ENCODE measurements at places on chromosomes 6 and 20.

DNA sequence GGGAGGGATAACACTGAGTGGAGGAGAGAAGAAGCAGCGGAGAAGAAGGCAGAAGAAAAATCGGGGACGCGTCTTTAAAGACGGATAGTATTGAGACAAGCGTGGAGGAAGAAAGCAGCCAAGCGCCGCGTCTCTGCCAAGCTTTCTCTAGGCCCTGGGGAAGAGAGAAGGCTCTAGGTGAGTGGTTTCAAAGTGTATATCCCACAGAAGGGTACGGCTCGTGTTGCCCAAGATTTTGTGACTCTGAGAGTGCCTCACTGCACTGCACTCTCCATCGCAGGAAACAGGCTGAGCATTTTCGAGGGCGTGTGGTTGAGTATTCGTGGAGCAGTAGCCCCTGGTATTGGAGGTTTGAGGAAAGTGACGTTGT, 185.4 kb downstream of the TRIM27 start:
- no peak for DNase-seq

GRCh38 chr6:88512951-88513350, 346.8 kb upstream of the CNR1 start:
- DNase-seq: peak; percentile 11

GRCh38 chr6:142773859-142774648, 170.9 kb downstream of the HIVEP2 start:
- no peak for DNase-seq

DNA sequence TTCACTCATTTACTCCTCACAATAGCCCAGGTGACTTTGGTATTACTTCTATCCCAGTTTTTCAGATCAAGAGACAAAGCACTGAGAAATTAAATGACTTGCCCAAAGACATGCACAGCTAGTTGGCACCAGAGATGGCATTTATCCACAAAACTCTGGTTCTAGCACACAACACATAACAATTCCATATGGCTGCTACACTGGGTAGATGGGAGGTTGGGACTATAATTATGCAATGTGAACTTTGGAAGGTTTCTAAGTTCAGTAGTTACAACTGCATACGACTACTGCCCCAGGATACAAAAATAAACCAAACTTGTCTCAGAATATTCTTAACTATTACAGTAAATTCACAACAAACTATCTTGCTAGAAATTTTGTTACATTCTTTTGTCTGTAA, 54.2 kb upstream of the MLIP start:
- no peak for DNase-seq

DNA sequence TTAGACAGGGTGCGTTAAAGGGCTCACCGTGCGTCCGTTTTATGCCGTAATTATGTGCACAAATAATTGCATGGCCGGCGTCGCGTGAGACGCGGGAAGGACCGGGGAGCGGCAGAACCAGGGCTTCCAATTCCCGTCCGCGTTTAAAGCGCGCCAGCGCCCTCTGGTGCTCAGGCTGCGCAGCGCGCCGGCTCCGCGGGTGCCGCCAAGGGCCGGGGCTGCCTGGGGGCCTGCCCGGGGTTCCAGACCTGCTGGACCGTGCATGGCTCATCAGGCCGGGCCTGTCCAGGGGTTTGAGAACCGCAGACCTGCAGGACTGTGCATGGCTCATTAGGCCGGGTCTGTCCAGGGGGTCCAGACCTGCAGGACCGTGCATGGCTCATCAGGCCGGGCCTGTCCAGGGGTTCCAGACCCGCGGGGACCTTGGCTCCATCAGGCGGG, 369.0 kb downstream of the THBS2 start:
- peak; percentile 87 for DNase-seq

DNA sequence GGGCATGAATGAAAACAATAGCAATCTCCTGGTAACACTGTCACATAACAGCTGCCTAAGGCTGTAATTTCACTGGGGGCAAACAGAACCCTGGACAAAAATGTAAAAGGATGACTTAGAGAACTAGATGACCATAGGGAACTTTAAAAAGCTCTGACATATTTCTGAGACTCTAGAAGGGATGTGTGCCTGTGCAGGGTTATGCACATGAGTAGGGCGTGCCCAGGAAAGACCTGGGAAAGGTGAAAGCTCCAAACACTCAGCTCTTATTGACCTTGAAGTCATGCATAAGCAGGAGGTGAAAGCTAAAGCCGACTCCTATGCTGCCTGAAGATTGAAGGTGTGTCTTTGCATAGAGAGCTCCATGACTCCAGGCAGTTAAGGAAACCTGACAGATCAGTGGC, 118.4 kb upstream of the BTBD3 start:
- no peak for DNase-seq

GRCh38 chr6:103027271-103027931, 1633.9 kb downstream of the GRIK2 start:
- DNase-seq: no peak

GRCh38 chr20:19435316-19435715, 222.9 kb downstream of the SLC24A3 start:
- DNase-seq: no peak

GRCh38 chr20:44621325-44621724, 30.2 kb downstream of the ADA start:
- DNase-seq: no peak

GRCh38 chr20:53405139-53405538, 188.5 kb downstream of the ZNF217 start:
- no peak for DNase-seq

DNA sequence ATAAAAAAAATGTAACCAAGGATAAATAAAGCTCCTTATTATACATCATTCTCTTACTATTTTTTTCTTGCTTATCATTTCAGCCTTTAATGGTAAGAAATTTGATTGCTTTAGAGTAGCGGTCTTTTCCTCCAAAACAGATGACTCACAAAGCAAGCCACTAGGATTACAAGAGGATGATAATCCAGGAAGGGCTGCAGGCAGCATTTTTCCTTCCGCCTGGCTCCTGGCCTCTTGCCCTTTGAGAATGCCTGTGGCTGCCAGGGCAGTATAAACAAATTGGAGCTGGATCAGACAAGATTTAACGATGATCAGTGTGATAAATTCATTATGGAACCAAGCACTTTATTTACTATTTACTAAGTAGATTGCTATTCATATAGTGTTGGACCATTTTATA, 9.7 kb upstream of the FBXL4 start:
- peak; percentile 41 for DNase-seq

GRCh38 chr20:58646703-58647102, 4.4 kb upstream of the STX16 start:
- DNase-seq: no peak

DNA sequence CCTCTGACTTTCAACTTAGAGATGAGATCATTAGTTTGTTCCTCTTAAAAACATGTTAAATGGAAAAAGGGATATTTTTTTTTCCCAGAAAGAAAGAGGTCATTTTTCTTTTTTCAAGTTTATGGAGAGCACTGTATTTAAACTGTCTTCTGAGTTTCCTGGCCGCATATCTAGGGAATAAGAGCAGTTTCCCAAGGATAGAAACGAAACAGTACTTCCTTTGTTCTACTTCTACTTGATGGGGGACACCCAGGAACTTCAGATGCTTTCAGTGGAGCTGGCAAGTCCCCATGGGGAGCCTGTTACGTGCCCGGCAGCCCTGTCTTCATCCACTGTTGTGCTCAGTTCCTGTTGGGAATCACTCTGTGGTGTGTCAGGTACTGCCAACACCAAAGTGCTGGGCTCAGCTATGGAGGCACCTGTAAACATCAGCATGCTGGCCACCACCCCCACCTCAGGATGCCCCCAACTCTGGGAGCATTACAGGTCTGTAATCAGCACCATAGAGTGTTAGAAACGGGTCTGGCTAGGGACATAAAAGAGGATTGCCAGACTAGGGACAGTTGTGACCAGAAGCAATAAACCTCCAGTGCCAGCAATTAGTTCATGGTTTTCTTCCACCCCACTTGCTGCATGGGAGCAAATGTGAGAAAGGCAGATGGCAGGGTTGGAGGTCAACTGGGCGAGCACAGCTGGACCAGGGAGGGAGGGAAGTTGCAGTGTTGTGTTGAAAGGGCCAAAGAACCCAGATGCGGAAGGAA, 221.7 kb upstream of the ECI2 start:
- no peak for DNase-seq

DNA sequence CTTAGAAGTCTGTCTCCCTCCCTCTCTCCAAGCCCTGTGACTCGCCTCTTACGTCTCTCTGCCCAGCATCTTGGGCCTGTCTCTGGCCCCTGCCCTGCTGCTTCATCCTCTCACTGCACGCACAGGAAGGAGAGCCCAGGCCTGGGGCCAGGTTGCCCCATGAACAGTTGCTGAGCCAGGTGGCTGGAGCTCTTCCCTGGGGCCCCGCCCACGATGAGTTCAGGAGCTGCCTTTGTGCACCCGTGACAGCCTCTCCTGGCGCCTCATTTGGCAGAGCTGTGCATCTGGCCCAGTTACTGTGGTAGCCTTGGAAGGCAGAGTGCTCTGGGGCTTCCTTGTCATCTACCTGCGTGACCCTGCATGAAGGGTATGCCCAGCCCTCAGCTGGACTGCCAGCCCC, 44.5 kb downstream of the SLC52A3 start:
- peak; percentile 29 for DNase-seq

DNA sequence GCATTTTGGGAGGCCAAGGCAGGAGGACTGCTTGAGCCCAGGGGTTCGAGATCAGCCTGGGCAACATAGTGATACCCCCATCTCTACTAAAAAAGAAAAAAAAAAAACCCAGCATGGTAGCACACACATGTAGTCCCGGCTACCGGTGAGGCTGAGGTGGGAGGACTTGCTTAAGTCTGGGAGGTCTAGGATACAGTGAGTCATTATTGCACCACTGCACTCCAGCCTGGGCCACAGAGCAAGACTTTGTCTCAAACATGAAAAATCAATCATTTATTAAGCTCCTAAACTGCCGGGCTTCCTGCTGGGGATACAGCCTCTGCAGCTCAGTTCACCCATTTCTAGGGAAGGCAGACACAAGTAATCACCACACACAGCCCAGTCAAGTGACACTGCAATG, 7.3 kb upstream of the USP45 start:
- no peak for DNase-seq

- no peak for DNase-seq
Observed at GRCh38 chr6:1364791-1365190, 24.6 kb upstream of the FOXF2 start.

- no peak for DNase-seq
Observed at GRCh38 chr6:147802459-147802858, 294.0 kb downstream of the SAMD5 start.

DNA sequence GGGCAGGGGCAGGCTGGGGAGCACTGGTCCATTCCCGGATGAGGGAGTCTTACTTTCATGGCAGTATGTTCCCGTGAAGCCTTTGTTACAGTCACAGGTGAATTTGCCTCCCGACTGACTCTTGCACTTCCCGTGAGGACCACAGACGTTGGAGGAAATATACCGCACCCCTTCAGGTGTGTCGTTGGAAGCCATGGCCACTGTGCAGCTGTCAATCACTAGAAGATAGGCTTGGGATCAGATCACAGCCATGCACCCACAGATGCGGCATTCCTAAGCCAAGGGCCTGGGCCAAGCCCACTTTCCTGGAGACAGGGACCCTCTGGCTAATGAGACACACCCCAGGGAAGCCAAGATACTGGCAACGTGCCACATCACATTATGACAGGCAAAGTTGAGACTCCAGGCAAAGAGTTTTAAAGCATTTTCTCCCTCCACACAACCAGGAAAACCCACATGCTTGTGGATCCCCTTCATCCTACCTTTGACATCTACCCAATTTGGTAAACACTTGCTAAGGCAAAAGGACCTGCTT, 26.8 kb downstream of the JAG1 start:
- no peak for DNase-seq

GRCh38 chr20:49276961-49277785, 684 bp downstream of the ZNFX1 start:
- DNase-seq: no peak

GRCh38 chr6:7916959-7917358, 6.4 kb upstream of the TXNDC5 start:
- no peak for DNase-seq

- DNase-seq: no peak
Observed at GRCh38 chr6:13718123-13718458, 6.5 kb upstream of the RANBP9 start.

DNA sequence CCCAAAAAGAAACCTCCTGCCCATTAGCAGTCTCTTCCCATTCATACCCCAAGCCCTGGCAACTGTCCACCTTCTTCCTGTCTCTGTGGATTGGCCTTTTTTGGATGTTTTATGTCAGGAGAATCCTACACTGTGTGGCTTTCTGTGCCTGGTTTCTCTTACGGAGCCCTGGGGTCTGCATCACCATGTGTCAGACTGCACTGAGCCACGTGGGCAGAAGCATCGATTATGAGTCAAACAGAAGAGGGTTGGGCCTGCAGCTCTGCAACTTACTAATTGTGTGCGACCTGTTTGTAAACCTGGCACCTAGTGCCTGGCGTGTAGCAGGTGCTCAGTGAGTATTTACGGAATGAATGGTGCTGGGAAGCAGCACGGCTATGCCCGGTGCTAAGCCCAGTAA, 62.6 kb downstream of the IGF2R start:
- peak; percentile 15 for DNase-seq

DNA sequence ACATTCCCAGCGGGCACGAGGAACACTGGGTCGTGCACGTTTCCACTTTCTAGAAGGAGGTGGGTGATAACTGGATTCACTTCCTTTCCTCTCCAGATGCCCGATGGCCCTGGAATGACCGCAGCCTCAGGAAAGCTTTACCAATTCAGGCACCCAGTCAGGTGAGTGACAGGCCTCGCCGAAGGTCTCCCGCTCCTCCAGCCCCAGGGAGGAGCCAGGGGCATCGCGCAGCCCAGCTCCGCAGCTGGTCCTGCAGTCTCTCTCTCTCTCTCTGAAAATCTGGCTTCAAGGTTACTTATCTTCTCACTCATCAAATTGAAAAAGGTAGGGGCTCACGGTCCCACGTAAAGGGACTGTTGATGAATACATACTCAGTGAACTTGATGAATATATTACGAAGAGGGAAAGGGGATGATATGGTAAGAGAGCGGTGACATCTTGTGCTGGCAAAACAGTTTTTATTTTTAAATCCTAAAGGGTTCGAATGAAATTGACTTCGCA, 891 bp downstream of the RIPPLY2 start:
- no peak for DNase-seq

DNA sequence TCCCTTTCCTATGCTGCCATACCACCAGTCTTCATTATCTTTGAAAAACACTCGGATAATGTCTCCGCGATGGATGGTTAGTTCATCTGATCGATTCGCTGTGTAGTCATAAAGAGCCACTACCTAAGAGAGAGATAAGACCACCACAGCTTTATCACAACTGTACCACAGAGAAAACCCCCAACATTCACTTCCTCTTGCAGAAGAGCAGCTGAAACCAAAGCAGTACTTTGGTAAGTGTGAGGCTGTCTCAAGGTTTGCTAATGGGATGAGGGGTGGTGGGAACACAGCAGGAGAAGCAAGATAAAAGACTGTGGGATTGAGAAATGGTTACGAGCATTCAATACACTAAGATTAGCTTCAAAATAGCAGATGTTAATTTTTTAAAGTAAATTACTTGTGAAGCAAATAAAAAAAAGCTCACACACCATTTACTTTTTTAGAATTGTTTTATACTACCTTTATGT, 142.1 kb downstream of the MYB start:
- DNase-seq: no peak

- peak; percentile 32 for DNase-seq
Observed at GRCh38 chr6:151325075-151326050, 66.0 kb downstream of the ZBTB2 start.
